ENCODE measurements at places on chromosomes 3 and 15. TPM values are rescaled to one million over a fixed set of nuclear protein-coding genes. Genes with fewer than 3 reads are reported as not detected.

- DNase-seq: no peak
Measured at GRCh38 chr3:13832130-13832529, 47.7 kb downstream of the WNT7A start.

DNA sequence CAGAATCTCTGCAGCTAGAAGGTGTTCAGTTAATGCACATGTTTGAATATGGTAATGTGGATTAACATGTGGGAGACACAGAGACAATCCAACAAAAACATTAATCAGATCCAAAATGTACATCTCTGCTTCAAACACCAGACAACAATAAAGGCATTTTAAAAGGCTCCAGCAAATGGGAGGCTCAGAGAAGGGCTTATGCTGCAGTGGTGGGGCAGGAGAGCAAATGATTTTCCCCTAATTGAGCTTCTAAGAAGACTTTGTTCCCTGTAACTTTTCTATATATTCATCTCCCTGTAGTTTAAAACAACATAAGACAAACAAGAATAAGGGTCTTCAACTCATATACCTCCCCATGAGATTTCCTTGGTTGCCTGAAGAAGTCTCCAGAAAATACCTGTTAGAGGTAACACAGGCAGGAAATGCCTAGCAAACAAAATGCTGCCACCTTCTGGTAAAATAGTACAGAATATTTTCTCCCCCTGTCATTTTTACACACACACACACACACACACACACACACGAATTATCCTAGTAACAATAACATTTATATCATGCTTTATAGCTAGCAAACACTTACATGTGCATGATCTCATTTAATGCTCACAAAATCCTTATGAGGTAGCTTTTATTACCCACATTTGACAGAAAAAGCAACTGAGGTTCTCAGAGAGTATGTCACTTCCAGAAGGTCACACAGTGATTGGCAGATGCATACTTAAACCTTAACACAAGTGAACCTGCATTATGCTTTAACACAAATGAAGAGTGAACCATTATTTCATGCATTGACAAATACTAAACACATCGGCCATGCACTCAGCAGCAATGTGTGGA is 123.4 kb upstream of the MB21D2 start:
- DNase-seq: peak; percentile 28

DNA sequence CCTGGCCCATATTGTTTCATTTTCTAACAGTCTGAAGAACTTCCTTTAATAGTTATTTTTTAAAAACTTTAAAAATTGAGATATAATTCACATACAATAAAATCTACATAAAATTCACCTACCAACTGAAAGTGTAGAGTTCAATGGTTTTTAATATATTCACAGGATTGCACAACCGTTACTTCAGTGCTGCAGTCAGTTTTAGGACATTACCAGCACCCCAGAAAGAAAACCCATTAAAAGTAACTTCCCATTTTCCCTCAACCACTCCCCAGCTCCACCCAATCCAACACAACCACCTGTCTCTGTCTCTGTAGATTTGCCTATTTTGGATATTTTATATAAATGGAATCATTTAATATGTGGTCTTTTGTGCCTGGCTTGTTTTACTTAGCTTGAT is 29.6 kb downstream of the MGA start:
- no peak for DNase-seq

DNA sequence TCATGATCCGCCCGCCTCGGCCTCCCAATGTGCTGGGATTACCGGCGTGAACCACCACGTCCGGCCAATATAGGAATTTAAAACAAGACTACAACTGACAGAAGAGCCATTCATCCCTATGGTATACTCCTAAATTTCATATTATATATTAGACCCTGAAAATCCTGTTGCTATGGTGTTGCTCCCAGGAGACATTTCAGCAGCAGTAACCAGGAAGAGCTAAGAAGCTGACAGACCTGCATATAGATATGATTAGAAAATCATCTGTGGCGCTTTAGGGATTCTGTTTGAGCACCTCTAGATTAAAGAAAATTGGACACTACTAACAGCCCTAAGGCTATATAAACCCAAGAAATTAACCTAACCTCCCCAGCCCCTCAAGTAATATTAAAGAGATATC is 38.8 kb downstream of the TBL1XR1 start:
- DNase-seq: no peak

GRCh38 chr3:78348664-78349063 is 1308.8 kb downstream of the ROBO2 start:
- no peak for DNase-seq

GRCh38 chr15:87906444-87906843 is 350.1 kb downstream of the NTRK3 start:
- DNase-seq: no peak

DNA sequence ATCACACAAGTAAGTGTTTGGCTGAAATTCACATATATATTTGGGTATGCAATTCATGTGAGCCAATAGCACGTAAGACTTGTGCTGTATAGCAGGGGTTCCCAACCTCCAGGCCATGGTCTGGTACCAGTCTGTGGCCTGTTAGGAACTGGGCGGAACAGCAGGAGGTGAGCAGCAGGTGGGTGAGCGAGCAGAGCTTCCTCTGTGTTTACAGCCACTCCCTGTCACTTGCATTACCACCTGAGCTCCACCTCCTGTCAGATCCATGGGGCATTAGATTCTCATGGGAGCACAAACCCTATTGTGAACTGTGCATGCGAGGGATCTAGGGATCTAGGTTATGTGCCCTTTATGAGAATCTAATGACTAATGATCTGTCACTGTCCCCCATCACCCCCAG is 59.7 kb downstream of the MAP3K13 start:
- no peak for DNase-seq

The C3orf22 gene
- total RNA-seq: not detected

The DUOXA2 gene
- total RNA-seq: not detected
